Stimulated activated naive CD8-positive, alpha-beta T cell treated with anti-CD3 and anti-CD28 coated beads, Interleukin-15, amount 100 ng/mL, for 72 hours (primary cell): ENCODE measurements at places on chromosomes 16 and 17.
A peak's percentile ranks its signal among the peaks of the same experiment; 100 is the strongest.

- no peak for DNase-seq
Measured at GRCh38 chr16:74560912-74561311, 46.0 kb downstream of the GLG1 start.

DNA sequence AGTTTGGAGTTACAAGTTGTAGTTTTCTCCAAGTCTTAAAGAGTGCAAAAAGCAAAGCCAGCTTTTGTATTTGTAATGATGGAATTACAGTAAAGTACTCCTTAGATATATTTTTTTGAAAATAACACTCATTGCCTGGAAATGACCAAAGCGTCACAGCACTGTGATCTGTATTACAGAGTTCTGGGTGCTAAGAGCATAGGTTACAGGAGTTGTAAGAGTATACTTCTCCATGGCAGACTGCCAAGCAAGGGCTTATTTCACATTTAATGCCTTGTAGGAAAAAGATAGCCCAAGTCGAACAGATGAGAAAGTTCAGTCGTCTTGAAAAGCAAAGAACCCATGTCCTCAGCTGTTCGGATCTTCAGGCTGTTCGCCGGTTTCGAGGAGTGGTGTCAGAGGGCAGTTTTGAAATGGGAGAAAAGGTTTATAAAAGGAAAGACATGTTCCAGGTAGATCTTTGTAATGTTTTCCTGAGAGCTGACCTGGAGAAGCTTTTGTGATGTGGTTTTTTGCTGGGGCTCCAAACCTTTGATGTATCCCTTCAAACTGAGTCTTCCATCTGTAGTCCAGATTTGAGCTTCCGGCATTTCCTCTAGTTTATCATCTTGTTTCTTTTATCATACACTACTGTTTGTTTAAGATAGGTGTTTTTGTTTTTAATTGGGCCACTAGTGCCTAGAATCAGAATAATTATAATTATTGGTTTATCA is 41.3 kb downstream of the ERCC4 start:
- no peak for DNase-seq

- no peak for DNase-seq
Measured at GRCh38 chr17:46009681-46010596, 10.9 kb downstream of the STH start.

DNA sequence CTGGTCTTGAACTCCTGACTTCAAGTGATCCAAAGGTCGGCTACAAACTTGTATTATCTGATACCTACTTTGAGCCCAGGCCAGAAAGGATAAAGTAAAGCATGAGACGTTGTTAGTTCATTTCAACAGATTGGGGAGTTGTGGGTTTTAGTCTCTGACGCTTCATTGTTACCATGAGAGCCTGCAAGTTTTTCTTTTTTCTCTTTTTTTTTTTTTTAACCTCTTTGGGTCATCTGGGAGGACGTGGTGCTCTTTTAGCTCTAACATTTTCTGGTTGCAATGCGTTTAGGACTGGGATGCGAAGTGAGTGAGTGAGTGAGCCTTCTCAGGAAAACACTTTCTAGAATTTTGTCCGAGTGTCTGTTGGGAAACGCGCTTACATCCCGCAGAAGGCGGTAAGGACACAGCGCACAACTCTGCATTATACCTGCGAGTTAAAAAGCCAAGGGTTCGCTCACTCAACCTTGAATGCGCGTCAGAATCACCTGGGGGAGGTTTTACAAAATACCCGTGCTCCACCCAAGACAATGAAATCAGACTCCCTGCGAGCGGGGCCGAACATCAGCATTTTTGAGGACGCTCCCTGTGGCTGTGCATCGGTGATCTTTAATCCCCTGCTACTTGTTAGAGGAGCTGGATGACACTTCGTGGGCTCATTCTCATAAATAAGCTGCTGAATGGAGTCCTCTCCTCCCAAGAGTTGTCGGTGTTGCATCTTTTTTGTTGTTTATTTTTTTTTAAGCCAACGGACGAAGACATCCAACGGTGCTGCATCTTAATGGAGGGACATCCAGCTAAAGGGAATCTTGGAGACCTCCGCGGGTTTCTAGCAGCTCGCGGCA is 629 bp upstream of the RNF135 start:
- DNase-seq = peak; percentile 24

DNA sequence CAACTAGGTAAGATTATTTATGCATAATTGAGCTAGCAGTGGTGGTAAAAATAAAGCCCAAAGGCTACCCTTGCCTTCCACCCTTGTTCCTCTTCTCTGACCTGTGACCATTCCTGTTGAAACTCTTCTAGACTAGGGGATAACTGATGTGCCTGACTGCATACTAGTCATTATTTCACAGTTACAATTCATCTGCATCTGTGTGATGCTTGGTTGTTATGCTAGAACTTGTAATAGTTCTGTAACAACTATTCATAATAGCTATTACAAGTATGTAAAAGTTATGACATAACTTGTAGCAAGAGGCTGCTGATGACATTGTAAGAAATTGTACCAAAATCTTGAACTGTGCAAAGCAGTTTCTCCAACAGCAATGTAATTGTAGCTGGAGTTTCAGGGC is 2.4 kb upstream of the VAC14 start:
- no peak for DNase-seq

- no peak for DNase-seq
Measured at GRCh38 chr16:15973421-15973820, 24.0 kb downstream of the ABCC1 start.

DNA sequence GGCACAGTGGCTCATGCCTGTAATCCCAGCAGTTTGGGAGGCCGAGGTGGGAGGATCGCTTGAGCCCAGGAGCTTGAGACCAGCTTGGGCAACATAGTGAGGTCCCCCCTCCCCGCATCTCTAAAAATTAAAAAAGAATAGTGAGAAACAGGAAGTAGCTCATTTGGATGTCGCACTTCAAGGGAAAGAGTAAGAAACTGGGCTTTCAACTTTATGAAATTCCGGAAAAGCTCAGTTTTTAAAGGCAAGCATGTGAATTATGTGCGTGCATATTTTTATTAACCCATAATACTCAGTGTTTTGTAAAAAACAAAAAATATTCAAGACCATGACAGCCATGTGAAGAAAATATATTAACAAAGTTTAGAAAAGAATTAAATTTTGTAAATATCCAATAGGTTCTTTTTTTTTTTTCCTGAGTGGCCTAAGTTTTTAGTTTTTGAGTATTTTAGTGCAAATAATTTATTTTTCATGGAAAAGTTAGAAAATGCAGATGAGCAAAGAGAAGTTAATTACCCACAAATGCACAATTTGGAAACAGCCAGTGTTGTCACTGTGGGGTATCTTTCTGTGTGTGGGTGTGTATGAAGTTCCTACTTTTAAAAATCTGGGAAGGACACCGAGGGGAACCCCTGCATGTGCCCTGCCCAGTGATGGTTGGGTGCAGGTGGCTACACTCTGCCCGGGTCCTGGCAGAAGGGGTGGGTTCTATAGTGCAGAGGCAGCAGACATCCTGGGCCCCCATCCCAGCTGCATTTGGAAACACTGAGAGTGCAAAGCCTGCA is 40.0 kb downstream of the CIBAR2 start:
- no peak for DNase-seq

GRCh38 chr17:49327835-49328784 is 33.9 kb downstream of the ZNF652 start:
- DNase-seq = no peak

- DNase-seq = peak; percentile 37
Measured at GRCh38 chr17:42937712-42938596, 26.3 kb downstream of the AARSD1 start.

DNA sequence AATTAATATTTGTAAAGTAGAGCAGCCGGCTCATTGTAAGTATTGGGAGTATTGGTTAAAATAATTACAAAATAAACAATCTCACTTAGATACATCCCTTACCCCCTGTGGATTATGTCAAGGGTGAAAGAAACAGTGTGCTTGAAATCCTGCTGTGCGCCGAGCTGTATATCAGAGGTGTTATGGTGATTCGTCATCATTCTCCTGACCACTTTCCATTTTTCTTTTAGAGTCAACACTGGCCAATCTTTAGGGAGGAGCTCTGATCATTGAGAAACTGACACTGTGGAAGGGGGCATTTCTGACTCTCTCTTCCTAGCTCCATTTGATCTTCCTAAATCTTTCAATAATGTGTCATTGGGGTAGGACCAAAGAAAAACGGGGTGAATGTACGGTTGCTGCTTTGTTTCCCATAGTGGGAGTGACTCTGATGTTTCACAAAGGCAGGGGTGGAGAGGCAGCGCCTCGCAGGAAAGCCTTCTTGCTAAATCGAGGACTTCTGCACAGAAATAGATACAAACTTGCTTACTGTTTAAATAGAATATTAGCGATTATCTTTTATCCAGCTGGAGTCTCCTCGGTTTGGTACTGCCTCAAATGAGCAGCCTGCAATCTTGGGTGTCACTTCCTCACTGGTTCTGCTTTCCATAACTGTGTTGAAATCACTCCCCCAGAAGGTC is 123.4 kb downstream of the PRKCB start:
- DNase-seq = no peak

GRCh38 chr16:68300734-68301459 is 9.8 kb downstream of the SLC7A6OS start:
- DNase-seq = no peak

GRCh38 chr16:2790631-2791030 is 3.3 kb upstream of the PRSS33 start:
- DNase-seq = no peak

DNA sequence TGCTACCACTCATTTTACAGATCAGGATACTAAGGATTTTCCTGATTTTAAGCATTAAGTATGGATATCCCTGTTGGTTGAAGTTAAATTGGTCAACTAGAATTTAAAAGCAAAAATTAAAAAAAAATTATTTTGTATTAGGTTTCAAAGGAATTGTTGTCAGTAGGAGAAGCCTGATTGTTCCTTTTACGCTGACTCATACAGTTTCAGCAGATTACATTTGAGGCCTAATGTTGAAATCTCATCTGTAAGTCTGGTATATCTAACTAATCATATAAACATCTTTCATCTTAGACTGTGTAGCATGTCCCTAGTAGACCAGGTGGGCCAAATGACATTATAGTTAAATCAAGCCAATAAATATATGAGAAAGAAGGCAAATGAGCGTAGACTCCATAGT is 83.5 kb downstream of the FTO start:
- no peak for DNase-seq
